ENCODE measurements at places on chromosomes 2 and 18.

DNA sequence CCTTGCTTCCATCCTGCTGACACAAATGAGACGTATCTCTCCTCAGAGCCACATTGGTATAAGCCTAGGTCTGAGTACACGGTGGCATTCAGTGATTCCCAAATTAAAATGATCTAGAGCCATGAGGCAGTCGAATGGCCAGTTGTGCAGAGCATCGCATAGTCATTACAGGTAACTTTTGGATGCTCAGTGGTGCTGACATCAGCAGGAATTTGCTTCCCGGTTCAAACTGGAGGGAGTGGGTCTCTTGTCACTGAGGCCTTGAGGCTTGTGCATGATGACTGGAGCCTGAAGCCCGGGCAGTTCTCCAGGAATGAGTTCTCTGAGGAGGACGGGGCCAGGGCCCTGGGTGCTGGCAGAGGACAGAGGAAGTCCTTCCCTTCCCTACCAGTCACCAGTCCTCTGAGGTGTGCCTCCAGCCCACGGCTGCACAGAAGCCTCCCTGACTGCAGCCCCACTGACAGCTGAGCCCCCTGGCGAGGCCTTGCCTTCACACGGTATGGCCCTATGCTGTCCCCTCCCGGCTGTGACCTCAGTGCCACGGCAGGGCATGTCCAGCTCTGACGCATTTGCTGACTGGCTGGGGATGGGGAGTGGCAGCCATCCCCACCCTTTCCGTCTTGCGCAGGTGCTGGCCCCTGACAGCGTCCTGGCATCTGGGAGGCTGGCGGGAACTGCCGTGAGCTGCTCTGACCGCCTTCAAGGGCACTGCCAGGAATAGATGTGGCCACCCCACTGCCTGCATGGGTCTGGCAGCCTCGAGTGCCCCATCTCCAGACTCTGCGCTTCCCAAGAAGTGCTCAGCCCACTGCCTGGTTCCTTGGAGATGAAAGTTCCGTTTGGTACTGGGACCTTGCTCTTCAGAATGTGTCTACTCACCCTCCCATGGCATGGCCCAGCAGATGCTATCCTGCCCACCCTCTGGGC, 117.4 kb downstream of the CELF4 start:
- no peak for DNase-seq

- DNase-seq = no peak
These were observed 18.0 kb upstream of the GLS start for GRCh38 chr2:190862571-190862991.

GRCh38 chr18:63975628-63976027, 5.7 kb downstream of the SERPINB8 start:
- DNase-seq = no peak

- DNase-seq = no peak
These were observed 18.1 kb downstream of the PLEKHB2 start for GRCh38 chr2:131123192-131123591.

GRCh38 chr2:37568565-37568964, 102.9 kb downstream of the CDC42EP3 start:
- peak; percentile 32 for DNase-seq

- peak; percentile 58 for DNase-seq
These were observed 252.6 kb downstream of the AGAP1 start for GRCh38 chr2:235746257-235746934.

DNA sequence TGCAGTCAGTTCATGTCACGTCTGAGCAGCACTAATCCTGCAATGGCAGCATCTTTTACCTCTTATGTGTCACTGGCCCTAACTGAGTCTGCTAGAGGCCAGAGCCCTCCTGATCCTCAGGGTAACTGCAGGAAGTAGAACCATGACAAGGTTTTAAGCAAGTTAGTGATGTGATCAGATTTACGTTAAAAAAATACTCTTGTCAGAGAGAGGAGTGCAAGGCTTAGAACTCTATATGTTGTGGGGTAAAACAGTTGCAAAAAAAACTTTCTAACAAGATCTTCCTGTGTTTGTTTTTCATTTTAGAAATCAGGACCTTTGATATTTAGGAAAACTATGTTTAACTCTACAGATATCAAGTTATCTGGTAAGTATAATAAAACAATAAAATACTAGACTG, 4.6 kb downstream of the TMEM87B start:
- DNase-seq = no peak

DNA sequence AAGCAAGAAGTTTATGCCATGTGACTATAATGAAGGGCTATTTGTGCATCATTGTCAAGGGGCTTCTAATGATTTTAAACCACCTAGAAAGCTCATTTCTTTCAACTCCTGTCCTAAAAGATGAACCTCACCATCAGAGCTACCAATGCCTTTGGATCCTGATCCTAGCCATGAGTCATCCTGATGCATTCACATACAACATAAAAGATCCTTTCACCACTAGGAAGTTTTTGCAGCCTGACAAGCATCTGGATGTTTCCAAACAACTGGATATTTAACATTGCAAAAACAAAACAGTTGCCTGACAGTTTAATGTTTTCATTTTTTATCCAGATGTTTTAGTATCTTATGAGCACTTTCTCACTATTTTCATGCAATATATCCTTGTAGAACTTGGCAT, 425.3 kb downstream of the MBD2 start:
- no peak for DNase-seq

GRCh38 chr2:39484206-39484605, 47.1 kb upstream of the MAP4K3 start:
- DNase-seq = no peak

DNA sequence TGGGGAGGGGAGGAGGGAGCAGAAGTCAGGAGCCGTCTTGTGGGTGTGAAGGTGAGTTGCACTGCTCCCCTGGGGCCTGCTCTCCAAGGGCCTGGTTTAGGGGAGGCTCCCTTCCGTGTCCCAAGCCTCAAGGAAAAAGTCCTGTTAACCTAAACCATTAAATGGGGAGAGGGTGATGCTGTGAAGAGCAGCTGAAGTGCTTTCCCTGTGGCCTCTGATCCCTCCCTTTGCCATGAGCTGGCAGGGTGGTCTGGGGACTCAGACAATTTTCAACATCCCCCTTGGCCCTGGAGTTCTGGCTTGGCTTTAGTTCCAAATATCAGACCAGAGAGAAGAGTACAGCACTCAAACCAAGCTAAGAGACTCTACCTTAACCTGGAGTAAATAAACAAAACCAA, 692 bp upstream of the POMC start:
- DNase-seq = no peak

DNA sequence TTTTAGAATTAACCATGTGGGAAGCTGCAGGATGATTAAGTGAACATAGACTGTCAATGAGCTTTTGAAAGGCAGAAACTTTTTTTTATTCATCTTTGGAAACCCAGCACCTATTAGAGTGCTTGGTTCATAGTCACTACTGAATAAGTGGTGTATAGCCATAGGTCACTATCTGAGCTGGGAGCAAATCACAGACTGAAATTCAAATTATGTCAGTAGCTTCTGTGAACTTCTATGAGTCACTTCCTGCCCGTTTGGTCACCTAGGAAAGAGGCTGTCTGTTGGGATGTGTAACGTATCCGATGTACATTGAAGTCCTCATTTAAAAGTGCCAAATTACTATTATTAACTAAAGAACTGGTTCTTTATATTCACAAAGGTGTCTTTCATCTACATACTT, 20.5 kb upstream of the SLC40A1 start:
- DNase-seq = no peak

DNA sequence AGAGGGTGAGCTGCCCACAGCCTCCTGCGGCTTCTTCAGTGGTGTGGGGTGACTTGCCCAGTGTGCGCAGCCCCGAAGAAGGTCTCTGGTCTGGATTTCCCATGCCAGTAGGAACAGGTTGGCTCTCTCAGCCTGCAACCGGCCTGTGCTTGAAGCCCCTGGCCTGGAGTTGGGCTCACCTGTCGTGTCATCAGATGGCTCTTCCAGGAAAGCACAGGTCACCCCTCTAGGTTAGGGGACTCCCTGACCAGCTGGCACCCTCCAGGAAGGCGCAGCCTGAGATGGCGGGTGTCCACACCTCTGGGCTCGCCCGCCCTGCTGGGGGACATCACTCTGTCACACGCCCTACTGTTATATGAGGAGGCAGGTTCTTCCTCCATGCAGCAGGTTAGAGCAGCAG, 179.8 kb downstream of the SEPTIN10 start:
- no peak for DNase-seq

DNA sequence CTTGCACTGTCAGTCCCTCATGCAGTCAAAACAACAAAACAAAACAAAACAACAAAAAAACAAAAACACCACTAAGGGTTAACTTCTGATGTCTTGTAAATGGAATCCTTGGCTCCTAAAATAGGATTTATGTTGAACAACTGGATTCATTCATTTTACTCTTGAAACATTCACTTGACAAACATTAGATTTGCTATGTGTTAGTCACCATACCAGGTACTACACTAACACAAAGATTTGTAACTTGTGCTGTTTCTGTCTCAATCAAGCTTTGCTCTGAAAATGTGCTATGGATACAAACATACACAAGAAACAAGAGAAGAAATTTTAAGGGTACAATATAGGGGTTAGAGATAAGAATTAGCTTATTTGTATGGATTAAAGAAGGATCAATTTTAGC, 812.8 kb downstream of the LRP1B start:
- DNase-seq = no peak

GRCh38 chr2:148459377-148459778, 185.2 kb upstream of the EPC2 start:
- no peak for DNase-seq

DNA sequence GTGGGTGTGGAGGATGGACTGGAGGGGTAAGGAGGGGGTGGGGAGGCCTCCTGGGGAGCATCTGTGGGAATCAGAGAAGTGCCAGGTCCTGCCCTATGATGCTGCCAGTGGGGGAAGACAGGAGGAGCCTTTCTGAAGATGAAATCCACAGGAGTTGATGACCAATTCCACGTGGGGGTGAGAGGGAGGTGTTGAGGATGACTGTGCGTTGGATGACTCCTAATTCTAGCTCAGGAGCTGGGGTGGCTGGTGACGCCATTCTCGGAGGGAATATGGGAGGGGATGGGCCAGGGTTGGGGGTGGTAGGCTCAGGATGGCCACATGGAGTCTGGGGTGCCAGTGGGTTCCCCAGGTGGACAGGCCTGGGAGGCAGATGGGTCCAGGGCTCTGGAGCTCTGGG, 32.3 kb downstream of the EMX1 start:
- DNase-seq = no peak

DNA sequence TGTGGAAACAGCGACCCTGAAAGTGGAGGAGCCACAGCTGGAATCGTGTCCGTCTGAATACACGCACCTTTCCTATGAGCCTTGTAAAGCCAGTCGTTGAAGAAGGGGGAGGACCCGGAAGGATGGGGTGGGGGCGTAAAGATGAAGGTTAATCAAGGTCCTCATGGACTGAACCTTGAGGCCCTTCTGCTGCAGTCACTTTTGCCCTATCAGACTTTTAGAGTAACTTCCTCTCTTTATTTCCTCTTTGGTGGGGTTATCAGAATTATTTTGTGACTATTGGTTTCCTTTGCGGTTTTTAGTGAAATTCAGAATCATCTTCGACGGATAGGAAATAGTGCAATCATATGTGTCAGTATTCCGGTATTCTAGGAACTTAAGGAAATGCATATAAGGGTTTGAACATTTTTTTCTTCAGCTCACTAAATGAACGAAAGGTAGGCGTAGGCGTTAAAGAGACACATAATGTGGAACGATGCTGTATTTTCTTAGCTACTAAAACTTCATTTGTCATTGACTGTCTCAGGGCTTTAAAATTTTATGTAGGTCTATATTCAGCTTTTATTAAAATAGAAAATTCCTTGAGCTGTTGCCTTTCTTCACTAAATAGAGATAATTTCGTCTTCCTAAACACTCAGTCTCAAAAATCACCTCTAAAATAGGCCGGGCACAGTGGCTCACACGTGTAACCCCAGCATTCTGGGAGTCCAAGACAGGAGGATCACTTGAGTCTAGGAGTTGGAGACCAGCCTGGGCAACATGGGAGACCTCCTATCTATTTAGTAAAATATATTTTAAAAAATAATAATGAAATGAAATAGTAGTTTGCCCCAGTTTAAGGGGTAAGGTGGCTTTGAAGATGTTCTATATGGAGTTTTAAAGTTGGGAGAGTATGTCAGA, 1.4 kb upstream of the YES1 start:
- DNase-seq = peak; percentile 76

- no peak for DNase-seq
These were observed 797.4 kb downstream of the SUCLG1 start for GRCh38 chr2:83661711-83662110.

GRCh38 chr2:215531284-215531683, 95.4 kb upstream of the FN1 start:
- DNase-seq = no peak

DNA sequence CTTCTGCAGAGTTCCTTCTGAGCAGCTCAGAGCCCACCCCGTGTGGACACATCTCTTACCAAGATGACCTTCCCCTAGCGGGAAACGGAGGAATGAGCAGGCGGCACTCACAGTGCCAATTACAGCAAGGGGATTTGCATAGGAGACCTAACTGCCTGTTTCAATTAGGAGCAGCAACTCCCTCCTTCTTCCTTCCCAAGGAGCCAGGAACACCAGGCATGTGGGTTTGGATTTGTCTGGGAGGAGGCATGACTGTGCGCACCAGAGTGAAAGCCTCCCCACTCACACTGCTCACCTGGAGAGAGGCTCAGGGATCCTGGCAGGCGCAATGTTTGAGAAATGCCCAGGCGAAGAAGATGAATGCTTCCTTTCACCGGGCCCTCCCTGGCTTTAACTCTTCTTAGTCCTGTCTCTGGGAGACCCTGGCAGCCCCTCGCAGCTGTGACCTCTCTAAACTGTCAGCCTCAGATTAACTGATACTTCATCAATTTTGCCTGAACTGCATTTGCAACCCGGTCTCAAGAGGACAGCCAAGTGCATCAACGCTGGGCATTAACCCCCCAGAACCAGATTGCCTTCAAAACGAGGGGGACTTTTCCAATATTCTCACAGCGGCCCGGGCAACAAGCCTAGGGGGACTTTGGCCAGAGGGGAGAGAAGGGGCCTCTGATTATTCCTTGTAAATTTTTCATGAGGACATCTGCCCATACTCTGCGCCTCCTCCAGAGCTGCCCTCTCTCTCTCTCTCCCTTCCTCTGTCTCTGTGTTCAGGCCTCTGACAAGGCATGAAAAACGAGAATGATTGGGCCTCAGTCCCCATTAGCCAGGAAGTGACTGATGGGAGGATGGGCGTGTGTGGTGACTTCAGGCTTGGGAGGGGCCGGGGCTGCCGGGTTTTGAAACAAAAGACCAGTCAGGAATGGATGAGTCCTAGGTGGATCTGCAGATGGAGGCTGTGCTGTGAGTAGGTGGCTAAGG, 93.8 kb downstream of the CMPK2 start:
- DNase-seq = no peak

GRCh38 chr2:217066510-217067270, 206.8 kb upstream of the TNP1 start:
- no peak for DNase-seq

Data from CD4-positive, alpha-beta T cell treated with Interleukin-17A for 1 hour (primary cell).